ENCODE measurements at places on chromosomes 2 and 18. TPM values are rescaled to one million over a fixed set of nuclear protein-coding genes. Genes with fewer than 3 reads are reported as not detected.

DNA sequence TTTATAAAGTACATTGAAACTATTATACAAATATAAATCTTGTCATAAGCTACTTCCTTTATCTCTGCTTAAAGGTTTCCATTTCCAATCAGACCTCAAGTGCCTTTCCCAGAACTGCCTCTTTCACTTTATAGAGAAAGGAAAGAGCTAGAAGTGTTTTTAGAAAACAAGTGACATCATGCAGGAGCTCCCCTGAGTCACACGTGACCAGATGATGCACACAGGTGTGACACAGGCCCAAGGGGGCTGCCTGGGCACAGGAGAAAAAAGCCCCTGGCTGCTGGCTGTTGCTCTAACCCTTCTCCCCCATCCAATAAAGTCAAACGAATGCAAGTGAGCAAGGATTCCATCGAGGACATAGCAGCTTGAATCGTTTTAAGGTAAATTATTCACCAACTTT lies 21.4 kb upstream of the SH3BP4 start:
- no peak overlapping the region for H3K27ac ChIP-seq
- H3K4me3 ChIP-seq, result no peak overlapping the region
- no peak for DNase-seq
- H3K27me3 ChIP-seq, result no peaks in the 10 kb centered on the region
- H3K4me1 ChIP-seq, result no peaks in the 10 kb centered on the region

- no peak overlapping the region for H3K4me3 ChIP-seq
- no peaks in the 10 kb centered on the region for H3K36me3 ChIP-seq
- no peaks in the 10 kb centered on the region for H3K27me3 ChIP-seq
- no peak for DNase-seq
These were observed 115.9 kb downstream of the AGAP1 start for GRCh38 chr2:235609746-235610145.

DNA sequence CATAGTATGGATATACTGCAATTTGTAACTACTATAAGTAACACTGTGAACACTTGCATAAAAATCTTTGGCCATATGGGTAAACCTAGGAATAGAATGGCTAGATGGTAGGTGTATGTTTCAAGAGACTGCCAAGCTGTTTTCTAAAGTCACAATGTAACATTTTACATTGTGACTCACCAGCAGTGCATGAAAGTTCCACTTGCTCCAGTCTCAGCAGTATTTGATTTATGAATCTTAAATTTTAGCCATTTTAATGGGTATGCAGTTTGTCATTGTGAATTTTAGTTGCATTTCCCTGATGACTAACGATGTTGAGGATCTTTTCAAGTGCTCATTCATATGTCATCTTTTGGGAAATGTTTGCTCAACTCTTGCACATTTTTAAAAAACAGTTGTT lies 86.1 kb downstream of the FARSB start:
- H3K36me3 ChIP-seq, result no peaks in the 10 kb centered on the region
- no peak for DNase-seq
- no peaks in the 10 kb centered on the region for H3K27me3 ChIP-seq

DNA sequence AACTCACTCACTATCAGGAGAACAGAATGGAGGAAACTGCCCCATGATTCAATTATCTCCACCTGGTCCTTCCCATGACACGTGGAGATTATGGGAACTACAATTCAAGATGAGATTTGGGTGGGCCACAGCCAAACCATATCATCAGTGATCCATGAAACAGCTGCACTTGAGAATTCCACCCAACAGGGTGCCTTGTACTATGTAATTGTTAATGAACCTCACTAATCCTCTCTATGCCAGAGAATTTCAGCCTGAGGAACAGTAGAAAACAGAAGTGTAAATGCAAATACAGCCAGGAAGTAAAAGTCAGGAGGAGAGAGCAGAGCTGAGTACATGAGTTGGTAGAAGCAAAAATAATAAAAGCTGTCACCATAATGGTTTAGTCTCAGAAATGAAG lies 261.4 kb downstream of the EPHA4 start:
- no peaks in the 10 kb centered on the region for H3K27me3 ChIP-seq
- H3K27ac ChIP-seq, result no peak overlapping the region
- H3K36me3 ChIP-seq, result no peaks in the 10 kb centered on the region
- H3K4me3 ChIP-seq, result no peak overlapping the region

- H3K27ac ChIP-seq, result no peak overlapping the region
- peaks cover 36% of the 10 kb centered on the region for H3K27me3 ChIP-seq
- H3K4me1 ChIP-seq, result peaks cover 5% of the 10 kb centered on the region
- H3K36me3 ChIP-seq, result no peaks in the 10 kb centered on the region
- no peak overlapping the region for H3K4me3 ChIP-seq
- no peak for DNase-seq
These were observed 6.4 kb downstream of the DPYSL5 start for GRCh38 chr2:26854283-26854827.

- no peak overlapping the region for H3K27ac ChIP-seq
- no peaks in the 10 kb centered on the region for H3K36me3 ChIP-seq
- no peaks in the 10 kb centered on the region for H3K27me3 ChIP-seq
- no peaks in the 10 kb centered on the region for H3K4me1 ChIP-seq
- no peak for DNase-seq
- H3K4me3 ChIP-seq, result no peak overlapping the region
These were observed 182.6 kb upstream of the PKDCC start for GRCh38 chr2:41865263-41865662.

- H3K27ac ChIP-seq, result no peak overlapping the region
- no peak for DNase-seq
- no peaks in the 10 kb centered on the region for H3K36me3 ChIP-seq
- H3K4me1 ChIP-seq, result no peaks in the 10 kb centered on the region
- H3K4me3 ChIP-seq, result no peak overlapping the region
These were observed 1058.5 kb downstream of the CBLN2 start for GRCh38 chr18:71485611-71486010.

DNA sequence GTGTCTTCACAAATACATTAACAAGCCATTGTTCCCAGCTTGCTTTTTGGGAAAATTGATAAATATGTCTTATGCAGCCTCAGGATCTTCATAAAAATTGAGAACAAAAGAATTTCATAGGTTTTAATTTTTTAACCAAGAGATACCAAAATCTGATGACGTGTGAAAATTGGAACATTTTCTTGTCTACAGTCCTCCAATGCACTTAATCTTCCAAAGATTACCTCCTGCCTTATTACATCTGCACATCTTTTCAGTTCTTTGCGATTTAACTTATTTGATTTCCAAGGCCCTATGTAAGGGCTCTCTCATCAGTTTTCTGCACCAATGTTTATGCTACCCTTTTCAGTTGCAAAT lies 3.1 kb downstream of the MRPL35 start:
- no peak overlapping the region for H3K27ac ChIP-seq
- DNase-seq, result no peak
- H3K4me3 ChIP-seq, result no peak overlapping the region
- H3K27me3 ChIP-seq, result no peaks in the 10 kb centered on the region
- peaks cover 8% of the 10 kb centered on the region for H3K4me1 ChIP-seq

Gene SLC30A3
- total RNA-seq, result not detected

Gene TLX2
- total RNA-seq, result 0.40 TPM

Gene TRIM54
- total RNA-seq, result 0.24 TPM

Gene MALL
- 567 TPM for total RNA-seq

Gene ORMDL1
- total RNA-seq, result 28.2 TPM

Gene AFF3
- 2.6 TPM for total RNA-seq

Gene BOK
- 14.1 TPM for total RNA-seq

Gene ZDBF2
- 5.8 TPM for total RNA-seq

Measured in colonic mucosa (tissue), 4 donors.